Hepatic stellate cell (primary cell): ENCODE measurements at places on chromosomes 1 and 21.
A peak's percentile ranks its signal among the peaks of the same experiment; 100 is the strongest.

GRCh38 chr1:211135342-211135950 is 1.5 kb upstream of the KCNH1 start:
- peak; percentile 40 for DNase-seq

- DNase-seq = no peak
These were observed 488.5 kb upstream of the RUNX1 start for GRCh38 chr21:35537604-35538003.

- peak; percentile 85 for DNase-seq
These were observed 54.1 kb upstream of the BCAR3 start for GRCh38 chr1:93735722-93736121.

- DNase-seq = no peak
These were observed 55.6 kb upstream of the DAB1 start for GRCh38 chr1:57479471-57479870.

DNA sequence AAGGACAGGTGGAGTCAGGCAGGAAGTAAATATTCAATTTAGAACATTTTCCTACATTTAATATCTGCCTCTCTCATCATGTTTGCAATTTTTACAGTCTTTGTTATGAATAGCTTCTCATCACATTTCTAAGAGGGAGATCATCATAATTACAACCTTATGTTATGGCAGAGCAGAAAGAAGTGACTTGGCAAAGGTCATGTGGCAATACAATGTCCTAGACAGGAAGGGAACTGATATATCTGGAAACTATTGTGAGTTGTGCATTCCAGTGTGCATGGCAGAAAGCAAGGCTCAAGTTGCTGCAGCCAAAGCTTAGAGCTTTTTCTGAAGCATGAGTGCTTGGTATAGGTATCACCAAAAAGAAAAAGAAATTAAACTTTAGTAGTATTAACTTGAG is 43.8 kb upstream of the PRRX1 start:
- DNase-seq = no peak

DNA sequence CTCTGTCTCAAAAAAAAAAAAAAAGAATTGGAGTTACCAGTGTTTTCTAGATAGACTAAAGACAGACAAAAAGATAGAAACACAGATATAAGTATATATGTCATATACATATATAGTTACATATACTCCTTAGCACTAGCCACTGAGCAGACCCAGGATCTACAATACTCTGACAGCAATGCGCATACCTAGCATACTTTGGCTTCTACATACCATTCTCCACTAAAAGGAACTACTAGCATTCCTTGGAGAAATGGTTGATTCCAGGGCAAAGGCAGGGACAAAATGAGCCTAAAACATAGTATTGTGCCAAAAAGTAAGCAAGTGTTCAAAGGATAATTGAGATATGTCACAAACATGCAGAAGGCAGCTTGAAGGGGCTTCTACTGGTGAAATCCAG is 22.7 kb downstream of the SYNJ1 start:
- DNase-seq = peak; percentile 32

DNA sequence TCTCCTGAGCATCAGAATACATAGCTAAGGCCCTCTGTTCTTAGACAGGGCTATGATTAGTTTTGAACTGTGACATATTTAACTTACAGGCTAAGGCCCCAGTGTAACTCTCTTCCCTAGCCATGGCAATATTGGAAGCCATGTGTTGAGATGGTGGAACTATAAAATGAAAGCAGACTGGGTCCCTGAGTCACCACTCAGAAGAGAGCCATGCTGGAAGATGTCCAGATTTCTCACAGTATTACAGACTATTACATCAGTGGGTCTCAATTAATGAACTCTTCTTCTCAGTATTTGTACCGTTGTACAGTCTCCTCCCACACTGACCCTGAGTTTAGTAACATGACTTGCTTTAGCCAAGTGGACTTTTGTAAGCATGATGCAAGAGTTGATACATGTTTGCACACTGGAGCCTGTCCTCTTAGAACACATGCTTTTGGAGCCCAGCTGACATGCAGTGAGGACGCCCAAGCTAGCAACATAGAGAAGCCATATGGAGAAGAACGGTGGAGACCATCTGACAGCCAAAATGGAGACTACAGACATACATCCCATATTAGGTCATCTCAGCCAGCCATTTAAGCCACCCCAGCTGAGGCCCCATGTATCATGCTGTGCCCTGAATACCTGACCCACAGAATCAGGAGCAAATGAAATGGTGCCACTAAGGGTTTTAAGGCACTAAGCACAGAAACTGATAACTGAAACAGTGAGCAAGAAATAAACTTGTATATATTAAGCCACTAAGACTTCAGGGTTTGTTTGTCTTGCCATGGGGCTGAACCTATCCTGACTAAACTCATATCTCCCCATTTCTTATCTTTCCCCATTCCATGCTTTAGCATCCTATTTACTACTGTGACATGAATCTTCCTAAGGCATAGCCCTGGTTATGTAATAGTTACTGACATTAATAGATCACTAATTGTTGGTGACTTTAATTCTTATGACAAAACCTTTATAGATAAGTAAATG is 24.4 kb downstream of the TBX15 start:
- no peak for DNase-seq

DNA sequence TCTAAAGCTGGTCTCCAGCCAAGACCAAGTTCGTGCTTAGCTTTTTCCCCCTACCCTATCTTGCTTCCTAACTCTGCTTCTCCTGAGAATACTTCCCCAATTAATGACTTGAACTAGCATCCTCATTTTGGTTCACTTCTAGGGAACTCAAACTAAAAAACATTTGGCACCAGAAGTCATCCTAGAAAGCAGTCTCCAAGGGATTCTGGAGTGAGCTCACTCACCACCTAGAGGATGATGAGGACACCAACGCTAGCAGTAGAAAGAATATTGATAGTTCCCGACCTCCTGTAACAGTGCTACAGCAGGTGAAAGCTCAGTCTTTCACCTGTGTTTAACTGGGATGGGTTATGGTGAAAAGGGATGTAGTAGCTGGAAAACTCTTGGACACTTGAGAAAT is 4.7 kb upstream of the PSMB2 start:
- DNase-seq = peak; percentile 24

- no peak for DNase-seq
These were observed 9.8 kb downstream of the CD101 start for GRCh38 chr1:117011334-117011733.

DNA sequence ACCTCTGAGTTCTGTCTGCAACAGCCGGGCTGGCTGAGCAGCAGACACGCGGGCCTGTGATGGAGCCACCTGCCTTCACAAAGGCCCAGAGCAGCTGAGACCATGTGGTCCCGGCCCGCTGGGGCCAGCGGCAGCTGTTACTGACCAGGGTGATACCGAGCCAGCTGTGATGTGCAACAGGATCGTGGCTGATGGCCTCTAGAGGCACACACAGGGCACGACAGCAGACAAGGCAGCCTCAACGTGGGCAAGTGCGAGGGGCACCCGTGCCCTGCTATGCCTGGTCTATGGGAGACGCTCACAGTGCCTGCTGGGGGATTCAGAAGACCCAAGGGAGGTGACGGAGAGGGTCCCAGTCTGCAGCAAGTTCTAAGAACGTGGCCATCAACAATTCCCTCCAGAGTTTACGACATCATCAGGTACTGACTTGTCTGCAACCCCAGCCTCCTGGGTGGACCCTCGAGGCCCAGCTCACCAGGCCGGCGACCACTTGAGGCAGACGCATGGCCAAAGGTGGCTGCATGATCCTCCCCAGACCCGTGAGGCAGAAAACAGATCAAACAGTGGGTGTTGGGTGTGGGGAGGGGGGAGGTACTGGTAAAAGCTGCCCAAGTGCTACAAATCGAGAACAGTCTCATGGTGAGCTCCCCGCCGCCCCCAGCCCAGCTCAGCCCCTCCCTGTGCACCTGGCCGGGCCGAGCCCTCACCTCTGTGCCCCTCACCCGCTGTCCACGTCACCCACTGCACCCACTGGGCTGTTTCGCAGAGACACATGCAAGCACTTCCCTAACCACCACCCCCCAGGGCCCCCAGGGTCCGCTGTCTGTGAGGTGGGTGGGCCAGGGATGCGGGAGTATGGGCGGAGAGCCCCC is 6.0 kb downstream of the POFUT2 start:
- no peak for DNase-seq

DNA sequence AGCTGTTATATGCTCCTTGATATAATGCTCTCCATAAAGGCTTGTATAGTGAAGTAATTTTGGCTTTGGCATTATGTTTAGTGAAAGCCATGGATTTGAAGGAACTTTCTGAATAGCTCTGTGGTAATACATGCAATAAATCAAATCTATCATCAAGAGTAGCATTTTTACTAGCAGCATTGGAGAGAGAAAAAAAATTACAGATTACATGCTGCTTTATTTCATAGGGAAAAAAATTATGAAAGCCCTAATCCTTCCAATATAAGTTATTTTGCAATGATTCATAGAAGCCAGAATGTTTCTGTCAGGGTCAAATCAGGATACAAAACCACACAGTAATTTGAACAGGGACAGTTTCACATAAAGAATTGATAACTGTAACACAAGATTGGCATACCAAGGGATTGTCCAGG is 250.0 kb downstream of the SPATA17 start:
- no peak for DNase-seq

DNA sequence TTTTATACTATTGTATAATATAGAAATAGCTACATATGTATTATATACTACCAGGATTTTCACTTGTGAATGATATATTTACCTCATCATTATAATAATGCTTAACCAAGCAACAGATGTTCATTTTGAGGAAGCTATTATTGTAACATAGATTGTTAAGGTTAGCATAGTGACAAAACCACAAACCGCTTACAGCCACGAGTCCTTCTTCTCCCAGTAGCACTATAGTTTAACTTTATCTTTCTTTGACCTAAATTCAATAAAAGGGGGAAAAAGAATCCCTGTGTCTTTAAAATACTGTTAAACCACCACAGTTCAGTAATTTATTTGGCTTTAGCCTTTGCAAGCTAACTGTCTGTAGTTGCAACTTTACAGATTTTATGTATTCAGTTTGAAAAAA is 1039.4 kb upstream of the B3GALT2 start:
- no peak for DNase-seq

DNA sequence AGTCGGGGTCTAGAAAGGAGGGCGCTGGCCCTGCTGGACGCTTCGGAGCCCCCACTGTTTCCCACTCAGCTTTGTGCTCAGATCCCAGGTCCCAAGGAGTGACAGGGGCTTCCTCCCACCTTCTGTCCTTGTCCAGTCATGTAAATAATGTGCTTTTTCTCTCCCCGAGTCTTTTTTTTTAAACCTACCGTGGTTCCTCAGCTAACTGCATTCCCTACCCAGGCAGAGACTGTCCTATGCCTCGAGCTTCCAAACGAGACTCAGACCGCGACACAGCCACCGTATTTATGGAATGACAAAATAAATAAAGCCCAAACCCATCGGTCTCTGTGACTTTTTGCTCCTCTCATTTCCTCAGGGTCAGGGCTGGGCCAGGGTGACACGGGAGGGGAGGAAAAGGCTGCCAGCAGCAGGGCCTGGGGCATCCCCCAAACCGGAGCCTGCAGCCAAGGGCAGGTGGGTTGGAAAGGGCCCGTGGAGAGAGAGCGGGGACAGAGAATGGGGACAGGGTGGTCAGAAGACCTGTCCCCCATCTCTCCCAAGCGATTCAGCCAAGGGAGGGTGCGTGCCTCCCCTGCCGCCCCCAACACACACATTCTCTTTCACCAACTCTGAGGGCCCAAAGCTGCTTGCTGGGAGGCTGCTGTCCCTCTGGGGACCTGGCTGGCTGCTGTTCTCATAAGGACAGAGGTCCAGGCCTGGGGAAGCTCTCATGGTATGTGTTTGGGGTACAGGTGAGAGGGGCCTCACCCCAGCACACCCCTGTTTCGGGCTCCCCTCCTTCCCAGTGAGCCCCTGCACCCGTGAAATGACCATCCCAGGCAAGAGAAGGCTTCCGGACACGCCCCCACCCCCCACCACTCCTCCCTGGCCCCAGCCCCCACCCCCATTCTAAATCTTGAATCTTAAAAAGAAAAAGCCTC is 55.4 kb downstream of the KCNAB2 start:
- DNase-seq = no peak

DNA sequence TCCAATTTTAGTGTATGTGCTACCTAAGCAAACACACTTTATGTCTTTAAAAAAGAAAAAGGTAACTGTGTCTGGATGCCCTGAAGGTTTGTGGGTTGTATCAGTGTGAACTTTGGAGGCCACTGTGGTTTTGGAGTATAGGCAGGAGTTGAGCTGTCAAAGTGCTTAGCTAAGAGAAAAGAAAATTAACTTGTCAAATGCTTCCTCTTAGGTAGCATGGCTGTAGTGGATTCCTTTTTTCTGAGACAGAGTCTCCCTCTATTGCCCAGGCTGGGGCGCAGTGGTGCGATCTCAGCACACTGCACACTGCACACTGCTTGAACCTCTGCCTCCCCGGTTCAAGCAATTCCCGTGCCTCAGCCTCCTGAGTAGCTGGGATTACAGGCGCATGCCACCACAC is 11.2 kb upstream of the SLC41A1 start:
- no peak for DNase-seq

DNA sequence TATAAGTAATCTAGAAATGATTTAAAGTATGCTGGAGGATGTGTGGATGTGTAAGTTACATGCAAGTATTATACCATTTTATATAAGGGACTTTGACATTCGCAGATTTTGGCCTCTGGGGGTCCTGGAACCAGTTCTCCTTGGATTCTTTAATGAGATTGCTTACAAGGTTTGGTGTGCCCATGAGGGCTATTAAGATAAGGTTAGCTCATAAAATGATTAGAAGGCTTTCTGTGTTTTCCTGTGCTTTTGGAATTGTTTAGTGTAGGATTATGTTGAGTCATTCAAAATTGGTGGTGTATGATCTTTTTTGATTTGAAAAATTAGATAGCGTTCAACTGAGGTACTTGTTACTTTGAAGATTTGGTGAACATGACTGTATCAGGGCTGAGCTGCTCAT is 5.6 kb downstream of the USP25 start:
- DNase-seq = no peak

DNA sequence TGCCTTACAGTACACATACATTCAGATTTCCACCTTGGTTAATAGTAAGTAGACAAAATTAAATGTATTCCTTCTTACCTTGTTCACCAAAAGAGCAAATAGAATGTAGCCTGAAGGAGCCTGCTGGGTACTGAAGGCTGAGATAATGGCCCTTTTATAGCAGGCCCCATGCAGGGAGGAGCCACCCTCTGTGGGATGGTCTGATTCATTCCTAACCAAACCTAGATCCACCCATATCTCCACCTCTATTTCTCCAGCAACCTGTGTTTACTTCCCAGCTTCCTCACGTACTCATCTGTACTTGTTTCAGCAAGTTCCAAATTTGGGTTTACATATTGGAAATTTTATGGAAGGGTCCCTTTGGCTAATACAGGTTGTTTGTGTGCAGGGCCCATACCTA is at the start of gene FLG:
Gene FLG, minus strand, starts transcription at position 129 of the 400 bp plus-strand sequence. CDS start 9,783 bp downstream, outside the sequence.
- no peak for DNase-seq

- DNase-seq = peak; percentile 54
These were observed 2.5 kb downstream of the TGFBR3 start for GRCh38 chr1:91883470-91883869.
